ENCODE measurements at places on chromosomes 4 and X.

DNA sequence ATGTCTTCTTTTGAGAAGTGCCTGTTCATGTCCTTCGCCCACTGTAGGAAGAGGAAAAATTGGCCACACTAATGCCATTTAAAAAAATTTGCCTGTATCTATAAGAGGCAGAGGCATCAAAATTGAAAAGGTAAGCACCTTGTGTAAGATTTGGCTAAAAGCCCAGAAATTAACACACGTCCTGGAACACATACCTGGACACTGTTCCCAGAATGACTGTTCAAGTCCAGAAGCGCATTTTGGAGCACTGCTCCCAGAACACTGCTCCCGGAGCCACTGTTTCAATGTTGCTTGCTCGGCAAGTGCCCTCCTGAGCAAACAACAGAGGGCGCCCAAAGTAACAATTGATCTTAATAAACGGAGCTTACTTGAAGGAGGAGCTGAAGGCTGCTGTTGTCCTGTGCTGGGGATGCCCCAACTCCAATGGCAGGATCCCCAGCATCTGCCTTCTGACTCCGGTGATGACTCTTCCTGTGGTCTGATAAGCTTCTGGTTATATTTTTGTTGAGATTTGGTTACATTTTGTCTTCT is 1958.6 kb downstream of the C4orf33 start:
- DNase-seq: no peak

- no peak for DNase-seq
These were observed 37.7 kb upstream of the UGT2B7 start for GRCh38 chr4:69058410-69059059.

- no peak for DNase-seq
These were observed 2234.4 kb downstream of the ARAP2 start for GRCh38 chr4:34009951-34010350.

DNA sequence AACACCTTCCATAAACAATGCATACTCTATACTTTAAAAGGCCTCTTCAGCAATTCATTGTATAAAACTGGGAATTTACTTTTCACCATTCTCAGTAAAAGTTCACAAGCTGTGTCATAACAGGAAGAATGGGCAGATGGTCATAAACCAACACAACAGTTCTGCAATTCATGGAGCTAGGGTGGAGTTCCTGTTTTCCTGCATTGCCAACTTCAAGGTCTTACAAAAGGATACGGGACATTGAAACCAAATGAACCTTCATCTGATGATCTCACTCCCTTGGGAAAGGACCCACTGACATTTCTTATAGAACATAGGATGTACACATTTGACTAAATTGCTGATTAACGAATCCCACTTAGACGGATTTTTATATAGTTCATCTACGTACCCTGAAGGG is 4.1 kb downstream of the KDR start:
- DNase-seq: no peak

DNA sequence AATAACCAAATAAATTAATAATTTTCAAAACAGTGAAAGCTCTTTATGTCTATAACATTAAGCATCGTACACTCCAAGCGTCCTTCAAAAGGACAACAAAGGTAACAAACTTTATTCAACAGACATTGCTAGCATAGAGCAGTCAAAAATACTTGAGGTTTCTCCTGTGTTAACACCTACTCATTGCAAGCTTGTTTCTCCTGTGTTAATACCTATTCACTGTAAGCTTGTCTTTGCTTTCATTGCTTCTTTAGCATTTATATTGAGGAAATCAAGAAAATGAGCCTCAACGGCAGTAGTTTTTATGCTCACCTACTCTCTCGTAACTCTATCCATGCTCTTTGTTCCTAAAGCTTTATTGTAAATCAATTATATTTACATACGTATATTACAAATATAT is 3.5 kb downstream of the SPOCK3 start:
- DNase-seq: no peak

All from EL (cell line).